ENCODE measurements at places on chromosomes 1 and 21.

DNA sequence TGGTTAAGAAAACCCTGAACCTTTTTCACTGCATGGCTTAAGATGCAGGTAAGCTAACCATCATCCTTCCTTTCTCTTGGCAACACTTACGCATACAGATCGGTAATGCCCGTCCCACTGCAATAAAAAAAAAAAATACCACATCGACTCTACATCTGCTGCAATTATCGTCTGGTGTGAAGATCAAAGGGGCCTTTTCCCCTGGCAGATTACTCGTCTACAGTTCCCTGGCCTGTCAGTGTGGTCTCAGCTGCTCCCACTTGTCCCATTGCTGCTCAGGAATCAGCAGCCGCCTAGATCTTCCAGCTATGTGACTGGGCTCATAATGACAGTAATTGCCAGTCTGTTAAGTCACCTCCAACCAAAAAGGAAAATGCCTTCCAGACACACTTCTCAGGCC lies 133.1 kb downstream of the SETD4 start:
- no peak for DNase-seq

DNA sequence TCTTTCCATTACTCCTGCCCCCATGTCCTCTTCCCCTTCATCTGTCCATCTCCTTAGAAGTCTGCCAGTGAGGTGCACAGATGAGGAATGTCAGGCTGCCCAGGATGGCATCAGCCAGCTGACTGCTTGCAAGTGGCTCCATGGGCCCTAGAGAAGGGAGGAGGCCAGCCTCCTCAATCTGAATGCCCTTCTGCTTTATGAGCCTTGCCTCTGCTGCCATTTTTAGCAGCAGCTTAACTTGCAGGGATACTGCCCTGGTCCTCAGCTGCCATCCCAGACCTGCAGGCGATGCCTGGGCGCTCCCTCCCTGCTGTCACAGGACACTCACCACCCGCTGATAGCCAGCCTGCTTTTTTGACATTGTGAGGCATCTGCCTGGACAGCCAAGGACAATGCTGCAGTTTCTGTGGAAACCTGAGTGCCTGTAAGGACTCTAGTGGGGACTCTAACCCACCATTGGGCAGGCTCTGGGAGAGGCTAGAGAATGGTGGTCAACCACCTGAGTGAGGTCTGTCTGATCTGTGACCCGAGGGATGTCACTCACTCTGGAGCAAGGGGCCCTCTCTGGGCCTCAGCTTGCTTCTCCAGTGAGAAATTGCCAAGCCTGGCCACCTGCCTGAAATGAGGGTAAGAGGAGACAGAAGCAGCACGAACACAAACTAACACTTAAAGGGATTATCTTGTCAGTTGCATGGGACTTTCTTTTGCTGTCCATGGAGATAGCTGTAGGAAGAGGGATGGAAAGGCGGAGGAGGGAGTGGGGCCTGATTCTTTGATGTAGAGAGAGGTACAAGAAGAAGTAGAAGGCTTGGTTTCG lies 185.0 kb downstream of the MIS18A start:
- no peak for DNase-seq

GRCh38 chr1:31614414-31615005 lies 3.0 kb upstream of the HCRTR1 start:
- DNase-seq, result no peak

- DNase-seq, result peak; percentile 67
Observed at GRCh38 chr1:201585901-201586300, 47.0 kb downstream of the NAV1 start.

DNA sequence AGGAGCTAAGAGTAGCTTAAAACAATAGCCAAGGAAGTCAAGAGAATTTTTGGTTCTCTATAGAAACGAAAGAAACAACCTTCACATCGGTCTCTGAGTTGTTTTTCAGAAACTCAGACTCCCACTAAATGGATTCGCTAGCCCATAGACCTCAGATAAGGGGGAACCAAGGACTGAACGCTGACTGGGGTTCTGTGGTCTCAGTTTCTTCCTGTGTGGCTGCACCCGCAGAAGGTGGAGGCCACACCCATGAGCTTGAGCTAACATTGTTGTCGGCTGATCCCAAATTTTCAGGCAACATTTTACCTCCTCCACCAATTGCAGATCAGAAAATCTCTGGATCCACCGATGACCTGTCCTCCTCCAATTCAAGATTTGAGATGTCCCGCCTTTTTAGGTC lies 456.1 kb downstream of the AJAP1 start:
- DNase-seq, result no peak

GRCh38 chr21:39611551-39612190 lies 1.1 kb upstream of the B3GALT5 start:
- DNase-seq, result no peak

GRCh38 chr21:15823486-15824150 lies 93.8 kb downstream of the USP25 start:
- no peak for DNase-seq

- no peak for DNase-seq
Observed at GRCh38 chr21:36156815-36157670, at the start of gene DOP1B. Gene DOP1B, plus strand, starts transcription at chr21:36156824. Its CDS starts 7,910 bp downstream, at chr21:36164734.

DNA sequence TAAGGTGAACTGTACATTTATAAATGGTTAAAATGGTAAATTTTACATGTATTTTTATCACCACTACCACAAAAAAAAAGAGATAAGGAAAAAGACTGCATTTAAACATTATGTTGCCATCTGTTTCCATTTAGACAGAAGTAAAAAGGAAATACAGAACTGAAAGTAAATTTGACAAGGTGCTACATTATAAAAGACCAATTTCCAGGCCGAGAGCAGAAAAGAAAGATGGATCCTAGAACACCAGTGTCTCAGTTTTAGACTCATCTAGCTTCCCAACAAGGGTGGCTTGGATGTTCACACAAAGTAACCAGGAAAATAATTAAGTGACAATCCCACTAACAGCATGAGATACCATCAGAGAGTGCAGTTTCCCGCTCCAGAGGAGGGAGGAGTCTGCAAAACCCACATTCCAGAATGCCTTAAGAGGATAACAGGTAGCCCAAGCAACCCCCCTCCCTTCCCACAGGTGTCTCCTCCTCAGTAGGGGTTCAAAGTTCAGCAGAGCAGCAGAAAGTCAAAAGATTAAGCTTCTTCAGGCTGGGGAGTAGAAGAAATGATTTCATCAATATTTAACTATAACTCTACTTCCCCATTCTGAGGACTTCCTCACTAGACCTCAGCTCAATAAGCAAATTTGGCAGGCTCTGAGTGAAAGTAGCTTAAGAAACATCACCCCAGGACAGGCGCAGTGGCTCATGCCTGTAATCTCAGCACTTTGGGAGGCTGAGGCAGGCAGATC lies 11.8 kb downstream of the TPM3 start:
- DNase-seq, result no peak

DNA sequence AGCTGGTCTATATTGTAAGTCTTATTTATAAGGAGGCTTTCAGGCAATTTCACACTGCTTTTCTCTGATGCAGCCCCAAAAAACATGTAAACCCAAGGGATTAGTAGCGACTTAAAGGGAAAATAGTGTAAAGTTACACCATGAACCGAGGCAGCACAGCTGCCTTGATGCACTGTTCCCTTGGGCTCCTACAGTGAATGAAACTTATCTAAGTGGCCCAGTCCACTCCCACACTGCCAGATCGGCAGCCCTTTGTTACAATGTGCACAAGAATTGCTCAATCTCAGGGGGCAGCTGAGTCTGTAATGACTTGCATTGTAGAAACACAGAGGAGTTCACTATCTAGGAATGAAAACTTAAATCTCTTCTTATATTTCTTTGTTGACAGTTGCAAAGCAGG lies 120.8 kb upstream of the ADGRL2 start:
- DNase-seq, result no peak

- DNase-seq, result peak; percentile 75
Observed at GRCh38 chr21:29221253-29221744, 77.4 kb upstream of the BACH1 start.

DNA sequence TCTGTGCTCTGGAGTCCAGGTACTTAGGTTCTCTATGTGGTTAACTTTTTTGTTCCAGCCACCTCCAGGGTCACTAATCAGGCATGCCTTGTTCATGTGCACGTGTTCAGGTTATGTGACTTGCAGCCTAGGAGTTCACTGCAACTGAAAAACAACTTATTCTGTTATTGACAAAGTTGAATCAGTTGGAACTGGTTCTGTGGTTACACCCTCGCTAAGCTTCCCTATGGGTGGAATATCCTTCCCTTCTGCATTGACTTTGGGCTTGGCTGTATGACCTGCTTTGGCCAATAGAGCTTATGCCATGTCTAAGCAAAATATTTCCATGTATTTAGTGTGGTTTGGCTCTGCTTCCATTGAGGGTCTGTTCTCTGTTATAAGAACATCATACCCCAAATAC lies 66.0 kb upstream of the DNAH14 start:
- no peak for DNase-seq

- no peak for DNase-seq
Observed at GRCh38 chr21:34166468-34166867, 93.1 kb downstream of the MRPS6 start.

DNA sequence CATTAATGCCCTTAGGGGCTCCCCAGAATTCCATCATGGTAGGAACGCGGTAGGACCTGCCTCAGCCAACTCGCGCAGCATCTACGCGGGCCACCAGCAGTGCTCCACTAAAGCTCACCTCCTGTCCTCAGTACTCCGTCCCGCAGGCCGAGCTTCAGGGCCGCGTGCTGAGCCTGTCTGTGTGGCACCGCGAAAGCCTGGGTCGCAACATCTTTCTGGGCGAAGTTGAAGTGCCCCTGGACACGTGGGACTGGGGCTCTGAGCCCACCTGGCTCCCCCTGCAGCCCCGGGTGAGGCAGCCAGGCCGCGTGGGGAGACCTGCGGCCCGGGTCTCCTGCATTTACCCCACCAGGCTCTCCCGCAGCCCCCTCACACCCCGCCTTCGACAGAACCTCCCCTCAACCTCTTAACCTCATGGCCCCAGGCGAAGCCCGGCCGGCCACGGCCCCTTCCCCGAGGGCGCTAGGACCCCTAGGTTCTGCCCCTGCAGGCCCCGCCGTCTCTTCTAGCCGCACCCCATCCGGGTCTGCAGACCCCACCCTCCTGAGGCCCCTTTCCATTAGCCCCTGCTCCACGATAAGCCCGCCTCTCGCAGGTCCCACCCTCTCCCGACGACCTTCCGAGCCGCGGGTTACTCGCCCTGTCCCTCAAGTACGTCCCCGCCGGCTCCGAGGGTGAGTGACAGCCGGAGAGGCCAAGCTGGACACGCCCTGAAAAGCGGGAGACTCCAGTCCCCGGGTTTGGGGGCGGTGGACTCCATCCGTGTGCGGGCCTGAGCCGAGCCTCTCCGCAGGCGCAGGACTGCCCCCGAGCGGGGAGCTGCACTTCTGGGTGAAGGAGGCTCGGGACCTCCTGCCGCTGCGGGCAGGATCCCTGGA lies 9.1 kb downstream of the SYTL1 start:
- DNase-seq, result no peak

DNA sequence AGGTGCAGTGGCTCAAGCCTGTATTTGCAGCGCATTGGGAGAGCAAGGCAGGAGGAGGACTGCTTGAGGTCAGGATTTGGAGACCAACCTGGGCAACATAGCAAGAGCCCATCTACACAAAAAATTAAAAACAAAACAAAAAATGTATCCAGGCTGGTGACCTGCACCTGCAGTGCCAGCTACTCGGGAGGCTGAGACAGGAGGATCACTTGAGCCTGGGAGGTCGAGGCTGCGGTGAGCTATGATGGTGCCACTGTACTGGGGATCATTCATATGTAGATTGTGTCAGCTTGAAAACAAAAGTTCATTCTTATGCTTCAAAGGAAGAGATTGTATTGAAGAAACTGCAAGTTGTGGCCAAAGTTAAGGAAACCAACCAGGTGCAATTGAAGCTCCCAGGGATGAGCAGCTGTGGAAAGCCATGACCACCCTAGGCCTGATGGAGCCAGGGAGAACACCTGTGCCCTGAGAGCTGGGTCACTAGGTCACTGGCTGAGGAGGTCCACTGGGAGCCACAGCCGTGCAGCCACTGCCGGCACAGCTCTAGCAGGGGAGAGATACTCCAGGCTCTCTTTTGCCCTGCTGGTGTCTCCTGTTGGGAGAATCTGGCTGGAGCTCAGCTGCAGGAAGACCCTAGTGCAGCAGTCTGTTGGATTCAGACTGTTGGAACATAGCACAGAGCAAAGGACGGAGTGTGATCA lies 13.3 kb upstream of the BRWD1 start:
- DNase-seq, result no peak

GRCh38 chr1:61079898-61080336 lies 2.4 kb upstream of the NFIA start:
- DNase-seq, result peak; percentile 67

DNA sequence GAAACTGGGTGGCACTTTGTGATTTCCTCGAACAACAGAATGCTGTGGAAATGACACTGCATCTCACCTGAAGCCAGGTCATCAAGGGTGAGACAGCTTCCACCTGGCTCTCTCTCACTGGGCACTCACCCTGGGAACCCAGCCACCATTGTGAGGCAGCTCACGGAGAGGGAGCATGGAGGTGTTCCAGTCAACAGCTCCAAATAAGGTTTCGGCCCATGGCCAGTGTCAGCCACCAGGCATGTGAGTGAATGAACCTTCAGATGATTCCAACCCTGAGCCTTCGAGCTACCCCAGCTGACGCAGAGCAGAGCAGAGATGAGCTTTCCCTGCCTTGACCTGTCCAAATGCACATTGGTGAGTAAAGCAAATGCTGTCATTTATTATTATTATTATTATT lies 58.1 kb downstream of the SYDE2 start:
- no peak for DNase-seq

DNA sequence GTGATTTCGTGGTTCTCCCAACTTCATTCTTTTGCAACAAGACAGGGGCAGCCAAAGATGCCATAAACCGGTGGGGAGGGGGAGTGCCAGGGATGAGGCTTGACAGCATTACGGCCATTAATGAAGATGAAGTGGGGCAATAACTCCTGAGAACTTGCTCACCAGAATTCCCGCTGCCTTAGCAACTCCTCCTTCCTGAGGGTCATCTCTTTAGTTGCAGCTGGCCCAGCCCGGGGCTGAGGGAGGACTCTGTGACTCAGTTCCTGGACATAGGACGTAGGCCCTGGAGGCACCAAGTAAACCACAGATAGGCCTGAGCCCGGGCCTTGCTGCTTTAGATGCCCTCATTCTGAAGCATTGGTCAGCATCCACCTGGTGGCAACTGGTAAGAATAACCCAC lies 330.2 kb downstream of the RRAGC start:
- no peak for DNase-seq

DNA sequence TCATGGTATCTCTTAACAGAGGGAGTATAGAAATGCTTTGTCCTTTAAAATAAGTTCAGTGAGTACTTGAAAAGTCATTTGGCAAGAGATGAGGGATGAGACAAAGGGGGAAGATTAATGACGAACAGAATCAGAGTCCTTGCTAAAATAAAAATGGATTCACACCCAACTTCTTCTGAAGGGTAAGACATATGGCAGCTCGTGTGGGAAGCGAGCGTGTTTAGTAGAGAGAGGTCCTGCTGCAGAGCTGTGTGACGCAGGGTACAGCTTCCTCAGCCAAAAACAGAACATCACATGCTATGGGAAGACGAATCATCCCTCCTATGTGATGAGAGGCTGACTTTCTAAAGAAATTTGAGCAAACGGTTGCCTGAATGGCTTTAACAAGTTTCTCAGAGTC lies 158.5 kb upstream of the LMO4 start:
- DNase-seq, result no peak

All from fibroblast of skin of left biceps (primary cell).